Activated naive CD8-positive, alpha-beta T cell treated with anti-CD3 and anti-CD28 coated beads, Interleukin-2, amount 10 ng/mL, durations not matched to agents 7 days and 5 days (primary cell): ENCODE measurements at places on chromosomes 1 and 21. TPM values are rescaled to one million over a fixed set of nuclear protein-coding genes. Genes with fewer than 3 reads are reported as not detected.

PLXNA2 gene
- total RNA-seq: 2.0 TPM

NT5C1A gene
- not detected for total RNA-seq

EIF3I gene
- total RNA-seq: 123 TPM

DNA sequence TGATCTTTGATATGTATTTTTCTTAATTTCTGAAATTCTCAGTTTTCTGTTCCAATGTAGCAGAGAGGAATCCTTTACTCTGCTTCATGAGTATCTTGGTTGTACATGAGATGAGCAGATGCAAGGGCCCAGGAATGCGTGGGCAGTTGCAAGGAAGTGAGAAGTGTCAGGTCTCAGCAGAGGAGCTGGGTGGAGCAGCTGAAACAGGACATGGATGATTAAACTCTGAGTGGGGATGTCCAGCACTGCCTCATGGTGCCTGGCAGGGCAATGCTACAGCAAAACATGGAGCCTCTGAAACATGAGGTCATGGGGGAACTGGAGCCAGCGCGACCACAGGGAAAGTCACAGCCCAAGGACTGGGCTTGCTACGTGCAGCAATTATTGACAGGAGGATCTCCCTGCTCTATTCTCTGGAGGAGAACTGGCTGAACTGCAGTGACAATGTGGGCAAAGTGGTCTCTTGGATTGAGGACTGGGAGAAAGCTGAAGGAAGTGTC is 48.4 kb downstream of the COLGALT2 start:
- DNase-seq: no peak

PTPN22 gene
- 74.1 TPM for total RNA-seq
